ENCODE measurements at places on chromosomes 12 and 14. TPM values are rescaled to one million over a fixed set of nuclear protein-coding genes. Genes with fewer than 3 reads are reported as not detected.

OTUB2 gene
- 3.2 TPM for total RNA-seq

DHRS2 gene
- not detected for total RNA-seq

ABCD2 gene
- not detected for total RNA-seq

KRT82 gene
- not detected for total RNA-seq

TAS2R50 gene
- total RNA-seq = not detected

NKX2-1 gene
- total RNA-seq = not detected

ERP27 gene
- total RNA-seq = not detected

OTX2 gene
- total RNA-seq = not detected

DPPA3 gene
- total RNA-seq = not detected

GPRC5D gene
- total RNA-seq = not detected

TSPAN31 gene
- total RNA-seq = 103 TPM

GRCh38 chr14:99990268-99991170 lies 74.7 kb upstream of the EVL start:
- DNase-seq = no peak

- DNase-seq = peak; percentile 53
These were observed 6.2 kb downstream of the FOXJ2 start for GRCh38 chr12:8038659-8039114.

GRCh38 chr12:144650-145284 lies 69.2 kb downstream of the SLC6A12 start:
- no peak for DNase-seq

DNA sequence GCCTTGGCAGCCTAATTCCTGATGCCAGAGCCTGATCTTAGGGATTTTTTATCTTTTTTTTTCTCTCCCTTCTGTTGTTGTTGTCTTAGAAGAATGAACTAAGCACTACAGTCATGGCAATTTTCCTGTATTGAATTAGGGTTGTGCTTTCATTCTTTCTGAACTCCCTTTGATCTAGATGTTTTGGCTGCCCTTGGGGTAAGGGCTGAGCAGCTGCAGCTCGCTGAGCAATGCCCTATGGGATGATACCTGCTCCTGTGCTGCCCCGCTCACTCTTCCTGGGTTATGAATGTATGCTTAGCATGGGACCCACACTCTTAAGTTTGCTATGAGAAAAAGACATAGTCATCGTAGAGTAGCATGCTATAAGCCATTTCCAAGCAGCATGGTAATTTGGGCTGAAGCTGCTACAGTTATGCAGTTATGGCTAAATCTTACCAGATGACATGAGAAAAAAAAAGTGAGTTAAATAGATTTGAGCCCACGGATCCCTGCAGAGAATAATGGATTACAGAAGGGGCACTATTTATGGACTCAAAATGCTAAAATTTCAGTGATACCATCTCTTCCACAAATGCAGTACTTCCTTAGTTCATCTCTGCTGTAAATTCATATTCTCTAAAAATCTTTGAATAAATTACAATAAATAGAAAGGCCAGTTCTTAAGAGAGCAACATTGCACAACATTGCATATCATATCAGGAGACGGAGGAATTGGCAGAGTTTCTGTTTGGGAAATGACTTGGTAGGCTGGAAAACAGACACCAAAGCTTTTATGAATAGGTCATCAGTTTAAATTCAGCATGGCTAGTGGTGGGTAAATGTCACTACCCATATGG lies 79.2 kb upstream of the PTHLH start:
- no peak for DNase-seq

DNA sequence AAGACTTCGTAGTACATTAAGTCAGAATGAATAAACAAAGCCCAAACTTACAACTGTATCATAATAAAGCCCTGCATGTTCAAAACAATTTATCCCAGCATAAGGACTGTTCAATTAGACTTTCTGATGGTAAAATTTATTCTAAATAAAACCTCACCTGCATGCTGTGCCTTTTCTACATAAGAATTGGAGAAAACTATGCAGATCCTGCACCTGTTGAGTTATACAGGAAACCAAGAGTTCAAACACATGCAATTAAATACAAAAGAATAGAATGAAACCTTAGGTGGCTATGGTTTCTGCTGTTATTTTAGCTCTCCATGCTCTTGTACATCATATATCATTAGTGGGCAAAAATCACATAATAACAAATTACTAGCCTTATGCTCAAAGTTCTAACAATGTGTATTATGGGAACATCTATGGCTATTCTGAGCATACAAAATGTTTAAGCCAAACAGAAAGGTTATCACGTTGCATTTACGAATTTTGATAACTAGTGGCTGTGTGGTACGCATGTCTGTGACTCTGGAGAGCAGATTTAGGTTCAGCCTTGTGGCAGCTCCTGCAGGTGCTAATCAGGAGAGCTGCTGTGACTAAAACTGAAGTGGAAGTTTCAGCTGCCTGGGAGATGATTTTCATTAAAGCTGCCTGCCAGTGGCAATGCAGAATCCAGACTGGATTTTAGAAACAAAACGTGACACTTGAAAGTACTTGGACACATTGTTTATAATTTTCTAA lies 36.1 kb upstream of the LRFN5 start:
- DNase-seq = no peak

DNA sequence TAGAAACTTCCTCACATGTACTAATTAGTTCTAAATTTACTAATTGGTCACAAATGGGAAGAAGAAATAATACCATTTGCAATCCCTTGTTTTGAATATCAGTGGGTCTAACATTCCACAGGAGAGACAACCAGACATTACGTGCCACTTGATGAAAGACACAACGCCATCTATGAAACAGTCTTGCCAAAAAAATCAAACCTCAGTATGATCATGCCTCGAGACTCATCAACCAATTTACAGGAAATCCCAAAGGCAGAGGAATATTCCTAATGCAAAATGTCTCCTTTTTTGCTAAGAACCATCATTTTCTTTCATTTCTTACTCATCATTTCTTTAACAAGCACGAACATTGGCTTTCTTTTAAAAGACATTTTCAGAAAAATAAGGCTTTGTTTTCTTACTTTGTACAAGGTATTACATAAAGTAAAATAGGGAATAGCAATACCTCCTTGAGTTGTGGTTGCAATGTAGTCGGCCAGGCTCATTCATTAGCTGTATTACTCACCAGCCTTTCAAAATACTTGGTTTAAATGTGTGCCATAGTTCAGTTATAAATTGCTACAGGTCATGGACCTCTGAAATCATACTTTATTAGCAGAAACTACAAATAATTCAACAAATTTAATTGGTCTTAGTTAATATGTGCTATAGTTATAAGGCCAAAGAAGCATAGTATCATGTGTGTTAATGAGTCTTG lies 436.2 kb upstream of the FLRT2 start:
- DNase-seq = no peak

DNA sequence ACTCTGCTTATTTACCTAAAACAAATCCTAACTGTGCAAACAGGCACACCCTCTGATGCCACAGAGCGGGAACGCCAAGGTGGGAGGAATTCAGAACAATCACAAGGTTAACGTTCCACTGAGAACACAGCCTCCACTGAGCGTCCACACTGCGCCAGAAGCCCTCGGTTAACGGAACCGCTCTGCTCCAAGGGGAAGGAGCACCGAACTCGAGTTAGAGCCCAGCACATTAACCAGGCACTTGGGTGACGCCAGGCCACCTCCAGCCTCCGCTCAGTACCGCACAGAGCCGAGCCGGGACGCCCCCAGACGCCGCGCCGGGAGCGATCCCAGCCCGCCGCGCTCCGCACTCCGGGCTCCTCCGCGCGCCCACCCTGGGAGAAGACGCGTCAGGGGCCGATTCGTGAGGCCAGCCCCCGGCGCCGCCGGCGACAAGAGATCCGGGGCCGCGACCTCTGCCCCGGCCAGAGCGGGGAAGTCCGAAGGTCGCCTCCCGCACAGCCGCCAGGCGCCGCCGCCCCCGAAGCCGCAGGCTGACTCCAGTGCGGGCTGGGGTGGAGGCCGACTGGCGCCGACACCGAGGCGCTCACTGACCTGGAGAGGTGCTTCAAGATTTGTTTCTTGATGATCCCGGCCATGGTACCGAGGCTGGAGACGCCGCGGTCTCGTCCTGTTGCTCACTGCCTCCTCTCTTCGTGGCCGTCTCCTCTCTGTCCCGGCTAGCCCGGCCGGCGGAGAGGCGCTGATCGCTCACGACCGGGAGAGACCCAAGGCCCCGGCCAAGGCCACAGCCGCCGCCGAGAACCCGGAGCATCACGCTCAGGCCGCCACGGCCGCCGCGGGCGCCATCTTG lies 450 bp downstream of the BLTP3B start:
- peak; percentile 65 for DNase-seq

DNA sequence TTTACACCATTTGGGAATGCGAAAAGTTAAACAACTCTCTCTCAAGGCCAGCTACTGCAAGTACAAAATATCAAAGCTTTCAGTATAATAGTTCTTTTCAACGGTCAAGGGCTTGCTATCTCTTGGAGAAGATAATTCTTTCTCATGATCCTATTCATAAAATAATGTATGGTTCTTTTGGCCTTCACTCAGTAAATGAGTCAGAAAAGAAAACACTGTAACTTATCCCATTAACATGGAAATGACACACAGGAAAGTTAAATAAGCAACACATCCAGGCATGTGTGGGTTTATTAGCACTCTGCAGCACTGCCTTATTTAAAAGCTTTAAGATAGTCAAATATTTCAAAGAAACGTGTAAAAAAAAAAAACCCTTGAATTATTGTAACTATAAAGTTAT lies 36.9 kb downstream of the ZFC3H1 start:
- no peak for DNase-seq

DNA sequence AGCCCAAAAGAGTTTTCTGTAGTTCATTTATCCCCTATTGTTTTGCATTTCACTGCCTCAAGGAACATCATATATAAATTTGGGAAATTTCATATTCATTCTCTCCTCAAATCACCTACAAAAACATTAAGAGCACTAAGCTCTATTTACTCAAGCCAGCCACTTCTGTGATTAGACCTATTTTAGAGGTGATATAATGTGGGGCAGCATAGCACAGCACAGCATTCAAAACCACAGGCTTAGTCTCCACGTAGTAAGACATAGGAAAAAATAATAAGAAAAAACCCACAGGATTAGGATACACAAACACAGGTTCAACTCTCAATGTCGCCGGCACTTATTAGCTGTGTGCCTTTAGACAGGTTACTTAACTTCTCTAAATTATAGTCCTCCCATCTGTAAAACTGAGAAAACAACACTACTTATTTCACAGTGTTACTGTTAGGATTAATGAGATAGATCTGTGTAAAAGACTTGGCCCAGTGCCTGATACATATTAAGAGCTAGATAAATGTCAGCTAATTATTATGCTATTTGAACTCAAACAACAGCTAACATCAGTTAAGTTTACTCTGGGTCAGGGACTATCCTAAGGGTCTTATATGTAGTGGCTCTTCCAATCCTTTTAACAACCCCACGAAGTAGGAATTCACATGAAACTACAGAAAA lies 20.3 kb downstream of the DCAF5 start:
- no peak for DNase-seq

DNA sequence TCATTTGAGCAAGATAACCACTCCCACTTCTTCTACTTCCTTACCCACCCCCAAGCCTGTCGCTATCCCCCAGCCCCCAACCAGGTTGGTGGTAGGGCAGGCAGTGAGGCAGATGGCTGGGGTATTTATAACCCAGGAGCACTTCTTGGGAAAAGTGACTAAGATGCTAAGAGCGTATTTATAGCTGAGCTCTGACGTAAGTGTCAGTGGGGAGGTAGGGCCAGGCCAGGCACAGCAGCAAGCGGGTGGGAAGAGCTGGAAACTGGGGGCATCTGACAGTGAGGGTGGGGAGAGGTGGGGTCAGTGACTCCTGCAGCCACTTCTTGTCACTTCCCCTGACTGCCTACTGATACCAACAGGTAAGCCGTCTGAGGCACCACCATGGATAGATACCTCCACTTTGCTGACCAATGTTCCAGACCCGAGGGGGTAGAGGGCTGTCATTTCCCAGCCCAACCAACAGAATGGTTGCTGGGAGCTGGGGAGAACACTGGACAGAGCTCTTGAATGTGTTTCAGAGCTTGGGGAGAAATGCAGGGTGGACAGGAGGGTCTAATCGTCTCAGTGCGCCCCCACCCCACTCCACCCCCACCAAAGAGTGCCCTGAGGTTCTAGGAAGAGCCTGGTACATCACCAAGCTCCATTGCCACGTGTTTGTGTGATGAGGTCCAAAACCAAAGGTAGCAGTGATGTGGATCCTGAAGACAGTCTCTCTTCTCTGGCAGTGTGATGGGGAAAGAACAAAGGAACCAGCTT lies 2.7 kb upstream of the INHBE start:
- no peak for DNase-seq

DNA sequence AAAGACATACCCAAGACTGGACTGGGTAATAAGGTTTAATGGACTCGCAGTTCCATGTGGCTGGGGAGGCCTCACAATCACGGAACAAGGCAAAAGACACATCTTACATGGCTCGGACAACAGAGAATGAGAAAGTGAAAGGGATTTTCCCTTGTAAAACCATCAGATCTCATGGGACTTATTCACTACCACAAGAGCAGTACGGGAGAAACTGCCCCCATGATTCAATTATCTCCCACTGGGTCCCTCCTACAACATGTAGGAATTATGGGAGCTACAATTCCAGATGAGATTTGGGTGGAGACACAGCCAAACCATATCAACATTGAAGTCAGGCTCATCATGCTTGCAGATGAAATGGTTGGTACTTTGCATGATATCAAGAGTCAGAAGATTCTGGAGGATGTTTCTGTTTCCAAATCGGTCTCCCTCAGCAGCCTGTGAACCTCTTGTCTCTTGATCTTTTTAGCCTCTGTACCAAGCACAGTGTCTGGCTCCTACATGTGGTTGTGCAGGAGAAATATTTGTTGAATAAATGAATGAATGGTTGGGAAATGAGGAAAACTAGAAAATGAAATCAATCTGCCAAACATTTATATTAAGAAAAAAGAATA lies 98.6 kb downstream of the VRK1 start:
- DNase-seq = no peak

- no peak for DNase-seq
These were observed 187.4 kb upstream of the SLC16A7 start for GRCh38 chr12:59408431-59408830.

GRCh38 chr12:84950971-84951546 lies 38.5 kb upstream of the SLC6A15 start:
- no peak for DNase-seq

- DNase-seq = no peak
These were observed 541.7 kb downstream of the NOVA1 start for GRCh38 chr14:26056036-26056616.

GRCh38 chr14:38790916-38791315 lies 312.1 kb downstream of the SEC23A start:
- no peak for DNase-seq

- DNase-seq = peak; percentile 40
These were observed 8.9 kb downstream of the GPR65 start for GRCh38 chr14:88013750-88014349.
